Fibroblast of the aortic adventitia (primary cell): ENCODE measurements at places on chromosomes 2 and 18. TPM values are rescaled to one million over a fixed set of nuclear protein-coding genes. Genes with fewer than 3 reads are reported as not detected.

GRCh38 chr2:21754164-21754788 is 630.5 kb downstream of the TDRD15 start:
- DNase-seq: no peak

DNA sequence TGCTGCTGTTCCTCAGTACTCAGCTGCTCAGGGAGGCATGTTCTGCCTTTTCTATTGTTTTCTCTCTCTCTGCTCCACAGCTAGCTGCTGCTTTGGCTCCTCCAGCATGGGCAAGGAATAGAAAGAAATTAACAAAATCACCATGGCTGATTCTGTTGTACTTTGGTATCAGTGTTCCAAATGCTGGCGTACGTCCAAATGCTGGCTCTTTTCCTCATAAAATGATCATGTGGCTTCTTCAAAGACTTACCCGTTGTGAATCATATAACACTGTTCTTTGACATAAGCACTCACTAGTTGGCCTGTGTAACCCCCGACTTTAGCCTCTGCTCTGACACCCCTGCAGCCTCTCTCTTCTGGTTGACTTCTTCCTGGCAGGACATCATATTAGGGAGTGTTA is 547.6 kb downstream of the CPS1 start:
- DNase-seq: peak; percentile 45

- no peak for DNase-seq
These were observed 69.9 kb downstream of the KCNH7 start for GRCh38 chr2:162768656-162769055.

GRCh38 chr2:136920652-136921333 is 155.4 kb downstream of the THSD7B start:
- no peak for DNase-seq

Gene TTC39C
- 51.8 and 59.4 TPM in 2 replicates for total RNA-seq

- DNase-seq: no peak
These were observed 179.9 kb downstream of the RPIA start for GRCh38 chr2:88871336-88871735.

- DNase-seq: no peak
These were observed 111.5 kb downstream of the CAPN13 start for GRCh38 chr2:30695749-30696148.

DNA sequence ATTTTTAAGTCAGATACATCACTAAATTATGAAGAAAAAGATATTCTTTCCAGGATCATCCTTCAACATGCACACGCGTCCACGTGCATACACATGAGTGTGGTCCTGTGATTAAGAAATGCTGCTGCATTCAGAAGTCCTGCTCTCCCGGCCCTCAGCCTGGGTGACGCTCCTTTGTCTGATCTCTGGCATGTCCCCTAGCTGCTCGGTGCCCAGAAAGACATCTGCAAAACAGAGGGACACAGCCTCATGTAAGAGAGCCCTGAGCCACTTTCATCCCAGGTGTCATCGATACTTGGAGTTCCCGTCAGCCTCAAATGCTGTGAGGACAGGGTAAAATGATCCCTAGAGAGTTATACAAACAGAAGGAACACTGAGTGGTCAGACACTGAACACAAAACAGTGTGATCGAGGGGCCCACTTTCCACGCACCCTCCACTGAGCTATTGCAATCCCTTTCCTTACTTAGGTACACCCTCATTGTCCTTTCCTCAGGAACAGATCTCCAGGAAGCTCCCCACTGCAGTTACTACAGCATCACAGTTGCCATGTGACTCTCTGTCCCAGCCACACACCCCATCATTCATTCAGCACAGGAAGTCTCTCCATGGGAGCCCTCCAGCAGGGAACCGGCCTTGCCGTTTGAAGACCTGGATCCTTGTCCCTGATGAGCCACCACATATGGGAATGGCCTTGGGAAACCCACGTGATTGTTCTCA is 32.1 kb downstream of the CRACDL start:
- no peak for DNase-seq

GRCh38 chr2:11292464-11293255 is 51.8 kb downstream of the ROCK2 start:
- DNase-seq: peak; percentile 51

- DNase-seq: no peak
These were observed 15.5 kb downstream of the COLEC11 start for GRCh38 chr2:3610415-3610814.

- DNase-seq: peak; percentile 18
These were observed 41.9 kb downstream of the BMPR2 start for GRCh38 chr2:202418027-202418426.

- DNase-seq: no peak
These were observed 306.0 kb downstream of the FBXO15 start for GRCh38 chr18:73841661-73842060.

GRCh38 chr2:73701968-73702665 is 35.0 kb downstream of the TPRKB start:
- no peak for DNase-seq

- DNase-seq: no peak
These were observed 54.2 kb upstream of the MAPRE3 start for GRCh38 chr2:26916128-26916692.

GRCh38 chr2:14535156-14535555 is 97.4 kb upstream of the LRATD1 start:
- DNase-seq: no peak
